Stimulated activated CD4-positive, alpha-beta T cell treated with anti-CD3 and anti-CD28 coated beads, Interleukin-4, amount 100 ng/mL, for 4 hours (primary cell): ENCODE measurements at places on chromosomes 2 and 18.

DNA sequence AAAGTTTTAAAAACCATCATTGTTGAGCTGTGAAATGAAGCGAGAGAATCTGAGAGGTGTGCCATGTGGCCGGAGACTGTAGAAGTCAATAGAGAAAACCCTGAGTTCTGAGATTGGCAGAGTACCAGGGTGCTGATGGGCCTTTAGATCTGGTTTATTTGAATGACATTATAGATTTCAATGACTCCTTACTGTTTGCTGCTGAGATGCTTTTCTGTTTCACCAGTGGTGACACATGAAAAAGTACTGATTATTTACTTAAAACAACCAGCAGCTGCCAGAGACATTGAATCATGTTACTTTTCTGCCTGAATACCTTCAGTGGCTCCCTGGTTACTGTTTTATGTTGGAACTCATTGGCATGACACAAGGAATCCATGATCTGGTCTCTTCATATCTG lies 602.7 kb upstream of the ZNF804A start:
- DNase-seq: no peak

DNA sequence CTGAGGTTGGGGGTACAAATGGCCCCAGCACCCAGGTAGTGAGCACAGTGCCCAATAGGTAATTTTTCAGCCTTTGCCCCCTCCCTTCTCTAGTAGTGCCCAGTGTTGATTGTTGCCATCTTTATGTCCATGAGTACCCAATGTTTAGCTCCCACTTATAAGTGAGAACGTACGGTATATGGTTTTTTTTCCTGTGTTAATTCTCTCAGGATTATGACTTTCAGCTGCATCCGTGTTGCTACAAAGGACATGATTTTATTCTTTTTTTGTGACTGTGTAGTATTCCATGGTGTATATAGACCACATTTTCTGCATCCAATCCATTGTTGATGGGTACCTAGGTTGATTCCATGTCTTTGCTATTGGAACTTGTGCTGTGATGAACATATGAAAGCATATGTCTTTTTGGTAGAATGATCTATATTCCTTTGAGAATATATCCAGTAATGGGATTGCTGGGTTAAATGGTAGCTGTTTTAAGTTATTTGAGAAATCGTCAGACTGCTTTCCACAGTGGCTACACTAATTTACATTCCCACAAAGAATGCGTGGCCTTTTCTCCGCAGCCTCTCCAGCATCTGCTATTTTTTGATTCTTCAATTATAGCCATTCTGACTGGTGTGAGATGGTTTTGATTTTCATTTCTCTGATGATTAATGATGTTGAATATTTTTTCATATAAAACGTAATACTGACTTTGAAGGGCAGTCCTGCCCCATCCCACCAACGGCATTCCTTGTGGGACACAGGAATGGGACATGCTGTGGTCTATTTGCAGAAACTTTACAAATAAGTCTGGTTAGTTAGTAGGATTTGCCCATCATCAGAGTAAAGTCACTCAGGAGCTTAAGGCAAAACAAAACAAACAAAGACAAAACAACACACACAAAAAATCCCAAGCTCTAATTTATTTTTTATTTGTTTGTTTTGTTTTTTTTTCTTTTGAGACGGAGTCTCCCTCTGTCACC lies 135.0 kb downstream of the MYCN start:
- DNase-seq: no peak

- DNase-seq: no peak
Observed at GRCh38 chr2:62858231-62858832, 152.8 kb downstream of the EHBP1 start.

- DNase-seq: no peak
Observed at GRCh38 chr2:237364655-237365054, 49.3 kb downstream of the COL6A3 start.

DNA sequence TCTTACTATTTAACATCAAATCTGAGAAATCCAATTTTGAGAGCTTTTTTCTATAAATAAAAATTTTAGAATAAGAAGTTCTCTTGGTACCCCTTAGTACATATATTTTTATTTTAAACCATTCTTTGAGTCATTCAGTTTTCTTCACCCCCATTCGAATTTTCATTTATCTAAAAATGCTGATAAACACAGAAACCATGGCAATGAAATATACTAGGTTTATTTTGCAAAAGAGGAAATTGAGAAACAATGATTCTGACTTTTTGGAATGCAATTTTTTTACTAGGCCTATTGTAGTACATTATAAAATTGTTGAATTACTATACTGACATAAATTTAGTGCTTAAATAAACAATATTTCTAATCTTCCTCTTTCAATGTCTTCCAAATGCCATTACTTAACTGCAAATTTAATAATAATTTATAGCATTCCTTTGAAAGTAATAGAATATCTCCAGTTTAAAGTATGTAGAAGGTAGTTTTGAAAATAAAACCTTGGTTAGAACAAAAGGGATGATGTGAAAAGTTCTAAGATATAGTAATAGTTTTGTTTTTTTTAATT lies 46.3 kb downstream of the TANK start:
- no peak for DNase-seq

GRCh38 chr2:220572385-220572784 lies 945.0 kb downstream of the SLC4A3 start:
- DNase-seq: no peak

GRCh38 chr2:99275882-99276281 lies 20.4 kb upstream of the LYG2 start:
- DNase-seq: no peak

DNA sequence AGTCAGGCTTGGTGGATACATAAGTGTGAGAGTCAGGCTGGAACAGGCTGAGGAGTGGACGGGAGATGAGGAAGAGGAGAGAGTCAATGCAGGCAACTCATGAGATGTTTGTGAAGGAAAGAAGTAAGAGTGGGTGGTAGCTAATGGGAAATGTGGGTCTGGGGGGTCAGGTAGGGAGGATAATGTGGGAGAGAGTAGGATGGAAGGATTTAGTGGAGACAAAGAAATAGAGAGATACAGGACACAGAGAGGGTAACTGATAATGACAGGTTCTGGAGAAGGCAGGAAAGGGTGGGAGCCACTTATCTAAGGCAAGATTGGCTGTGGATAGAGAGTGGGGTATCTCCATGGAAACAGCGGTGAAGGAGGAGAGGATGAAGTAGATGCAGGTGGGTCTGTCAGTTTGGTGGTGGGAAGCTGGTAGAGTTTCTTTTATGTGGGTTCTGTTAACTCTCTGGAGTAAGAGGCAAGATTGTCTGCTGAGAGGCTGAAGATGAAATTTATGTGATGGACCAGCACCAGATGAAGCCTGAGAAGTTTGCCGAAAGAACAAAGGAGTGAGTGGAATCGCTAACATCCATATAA lies 190.6 kb upstream of the SPRED2 start:
- no peak for DNase-seq

DNA sequence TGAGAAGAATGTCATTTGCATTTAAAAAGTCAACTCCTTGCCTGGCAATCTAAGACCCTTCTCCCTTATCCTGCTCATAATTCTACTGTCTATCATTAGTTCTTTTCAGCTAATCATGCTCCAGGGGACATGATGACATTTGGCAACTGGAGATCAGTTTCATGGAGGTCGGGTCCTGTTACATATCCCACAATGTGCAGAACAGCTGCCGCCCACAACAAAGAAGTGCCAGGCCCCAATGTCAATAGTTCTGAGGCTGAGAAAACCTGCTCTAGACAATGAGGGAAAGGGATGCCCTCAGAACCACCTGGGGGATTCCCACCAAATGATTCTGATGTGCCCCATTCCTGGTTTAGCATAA lies 53.4 kb upstream of the IL1RL1 start:
- DNase-seq: no peak

DNA sequence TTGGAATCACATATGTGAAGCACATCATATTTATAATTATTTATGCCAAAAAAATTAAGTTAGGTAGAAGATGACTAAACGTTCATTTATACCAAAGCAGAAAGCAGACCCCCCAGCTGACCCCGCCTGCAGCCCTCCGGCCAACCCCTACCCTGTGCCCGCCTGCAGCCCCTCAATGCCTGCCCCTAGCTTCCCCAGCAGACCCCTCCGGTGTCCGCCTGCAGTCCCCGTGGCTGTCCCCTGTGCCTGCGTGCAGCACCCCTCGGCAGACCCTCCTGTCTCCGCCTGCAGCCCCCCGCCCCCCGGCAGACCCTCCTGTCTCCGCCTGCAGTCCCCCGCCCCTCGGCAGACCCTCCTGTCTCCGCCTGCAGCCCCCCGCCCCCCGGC lies 136.2 kb downstream of the NFATC1 start:
- no peak for DNase-seq

GRCh38 chr2:240418311-240418710 lies 17.2 kb upstream of the GPC1 start:
- DNase-seq: no peak

- DNase-seq: no peak
Observed at GRCh38 chr2:217657252-217657651, 345.5 kb downstream of the TNS1 start.

GRCh38 chr2:222842491-222843174 lies 18.2 kb upstream of the ACSL3 start:
- DNase-seq: no peak
